ENCODE measurements at places on chromosomes 5 and 9.

GRCh38 chr5:14246350-14247053 is 103.4 kb downstream of the TRIO start:
- no peak for DNase-seq

DNA sequence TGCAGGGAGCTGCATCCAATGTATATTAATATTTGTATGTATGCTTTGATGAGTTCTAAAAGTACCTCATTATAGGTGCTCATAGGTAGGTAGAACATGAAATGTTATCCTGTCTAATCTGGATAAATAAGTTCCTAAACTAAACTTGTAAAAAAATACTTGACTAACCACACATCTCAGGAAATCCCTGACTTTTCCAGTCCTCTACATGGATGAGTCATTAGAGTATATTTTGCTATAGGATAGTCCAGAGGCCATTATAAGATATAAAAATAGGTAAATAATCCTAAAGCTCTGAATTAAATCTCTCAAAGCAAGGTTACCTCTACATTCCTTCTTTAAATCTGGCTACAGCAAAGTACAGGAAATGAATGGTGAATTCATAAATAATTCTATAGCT is 404.3 kb downstream of the RAB3C start:
- DNase-seq, result no peak

- DNase-seq, result no peak
Measured at GRCh38 chr5:38456657-38457399, 99.6 kb downstream of the LIFR start.

GRCh38 chr5:181187500-181188213 is 17.3 kb downstream of the TRIM7 start:
- DNase-seq, result peak; percentile 49

DNA sequence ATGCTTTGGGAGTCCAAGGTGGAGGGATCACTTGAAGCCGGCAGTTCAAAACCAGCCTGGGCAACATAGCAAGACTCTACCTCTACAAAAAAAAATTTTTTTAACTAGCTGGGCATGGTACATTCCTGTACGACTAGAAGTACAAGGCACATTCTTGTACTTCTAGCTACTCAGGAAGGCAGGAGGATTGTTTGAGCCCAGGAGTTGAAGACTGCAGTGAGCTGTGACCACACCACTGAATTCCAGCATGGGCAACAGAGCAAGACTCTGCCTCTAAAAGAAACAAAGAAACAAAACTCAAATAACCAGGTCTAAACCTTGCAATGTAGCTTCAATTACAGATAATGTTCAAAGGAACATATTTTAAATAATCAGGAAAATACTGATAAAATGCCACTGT is 56.2 kb downstream of the SSBP2 start:
- no peak for DNase-seq

GRCh38 chr5:161549106-161549505 is 2.6 kb upstream of the GABRB2 start:
- DNase-seq, result no peak

- no peak for DNase-seq
Measured at GRCh38 chr9:116345393-116345792, 191.8 kb downstream of the PAPPA start.

- no peak for DNase-seq
Measured at GRCh38 chr5:149432376-149432775, 53.3 kb upstream of the IL17B start.

- DNase-seq, result no peak
Measured at GRCh38 chr5:172617817-172618216, 23.2 kb upstream of the NEURL1B start.

DNA sequence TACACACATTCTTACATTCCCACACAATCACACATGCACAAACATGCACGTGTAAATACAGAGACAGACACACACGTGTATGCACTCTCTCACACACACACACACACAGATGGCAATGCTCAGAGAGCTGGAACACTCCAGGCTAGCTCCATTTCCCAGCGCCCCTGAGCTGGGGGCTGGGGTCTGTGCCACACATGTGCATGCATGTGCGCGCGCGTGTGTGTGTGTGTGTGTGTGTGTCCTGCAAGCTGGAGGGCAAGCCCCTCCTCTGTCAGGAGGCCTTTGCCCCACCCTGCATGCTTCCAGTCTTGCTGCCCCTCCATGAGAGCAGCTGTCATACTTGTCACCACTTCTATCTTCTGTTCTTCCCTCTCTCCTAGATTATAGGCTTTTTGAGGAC is 16.6 kb upstream of the S1PR3 start:
- no peak for DNase-seq
